ENCODE measurements at places on chromosomes 6 and 20.
A peak's percentile ranks its signal among the peaks of the same experiment; 100 is the strongest.

DNA sequence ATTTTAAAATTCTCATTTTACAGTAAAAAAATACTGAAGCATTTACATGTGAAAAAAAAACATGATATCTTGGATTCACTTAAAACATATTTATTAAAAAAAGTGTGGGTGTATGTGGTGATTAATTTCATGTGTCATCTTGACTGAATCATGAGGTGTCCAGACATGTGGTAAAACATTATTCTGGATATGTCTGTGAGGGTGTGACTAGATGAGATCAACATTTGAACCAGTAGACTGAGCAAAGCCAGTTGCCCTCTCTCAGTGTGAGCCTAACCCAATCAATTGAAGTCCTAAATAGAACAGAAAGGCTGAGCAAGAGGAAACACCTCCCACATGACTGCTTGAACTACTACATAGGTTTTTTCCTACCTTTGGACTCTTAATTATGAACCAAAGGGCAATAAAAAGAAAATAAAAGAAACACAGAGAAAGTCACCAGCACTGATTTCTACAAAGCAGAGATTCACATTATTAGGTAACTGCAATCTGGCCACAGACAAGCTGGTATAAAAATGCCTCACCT is 90.5 kb upstream of the VGLL2 start:
- H3K36me3 ChIP-seq, result no peaks in the 10 kb centered on the region
- no peak overlapping the region for H3K27ac ChIP-seq
- DNase-seq, result no peak
- no peaks in the 10 kb centered on the region for H3K4me1 ChIP-seq

DNA sequence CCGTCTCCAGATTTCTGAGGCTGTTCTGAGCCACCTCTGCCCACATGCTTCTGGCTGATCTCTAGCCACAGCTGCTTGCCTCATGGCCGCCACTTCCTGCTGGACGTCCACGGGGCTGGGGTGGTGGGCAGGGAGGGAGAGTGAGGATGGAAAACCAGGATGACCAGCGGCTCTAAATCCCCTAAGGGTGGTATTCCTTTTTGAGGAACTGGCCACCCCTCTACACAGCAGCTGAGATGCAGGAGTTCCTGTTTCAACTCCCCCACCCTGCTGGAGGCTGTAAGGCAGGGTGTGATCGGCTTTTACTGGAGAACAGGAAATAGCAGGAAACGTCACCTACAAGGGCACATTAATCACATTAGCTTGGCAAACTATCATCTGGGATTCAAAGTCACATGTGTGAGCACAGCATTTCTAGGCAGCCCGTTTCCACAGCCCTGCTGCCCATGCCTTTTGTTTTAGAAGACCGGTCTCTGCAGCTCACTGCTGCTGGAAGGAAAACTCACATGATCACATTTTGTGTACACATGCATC is 181.6 kb upstream of the ECI2 start:
- H3K27ac ChIP-seq, result peak overlapping the region; percentile 53
- H3K4me1 ChIP-seq, result peaks cover 26% of the 10 kb centered on the region

DNA sequence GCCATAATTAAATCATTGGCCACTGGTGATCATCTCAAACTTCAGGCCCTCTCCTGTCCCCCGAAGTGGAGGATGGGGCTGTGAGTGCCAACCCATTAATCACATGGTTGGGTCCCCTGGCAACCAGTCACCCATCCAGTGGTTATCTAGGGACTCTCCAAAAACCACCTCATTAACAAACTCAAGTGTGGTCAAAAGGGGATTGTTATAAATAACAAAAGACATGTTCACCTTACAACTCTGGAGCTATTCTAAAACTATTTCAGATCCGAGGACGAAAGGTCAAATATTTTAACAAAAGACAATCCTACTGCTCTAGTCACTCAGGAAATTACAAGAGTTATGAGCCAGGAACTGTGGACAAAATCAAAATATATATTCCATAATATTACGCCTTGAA is 95.5 kb upstream of the PRND start:
- H3K4me1 ChIP-seq, result peaks cover 9% of the 10 kb centered on the region
- no peak overlapping the region for H3K4me3 ChIP-seq
- H3K36me3 ChIP-seq, result no peaks in the 10 kb centered on the region
- no peak for DNase-seq
- no peaks in the 10 kb centered on the region for H3K27me3 ChIP-seq
- no peak overlapping the region for H3K27ac ChIP-seq

- H3K4me1 ChIP-seq, result no peaks in the 10 kb centered on the region
- H3K27me3 ChIP-seq, result no peaks in the 10 kb centered on the region
- no peak overlapping the region for H3K27ac ChIP-seq
- DNase-seq, result no peak
Measured at GRCh38 chr6:129105793-129106192, 222.9 kb downstream of the LAMA2 start.

DNA sequence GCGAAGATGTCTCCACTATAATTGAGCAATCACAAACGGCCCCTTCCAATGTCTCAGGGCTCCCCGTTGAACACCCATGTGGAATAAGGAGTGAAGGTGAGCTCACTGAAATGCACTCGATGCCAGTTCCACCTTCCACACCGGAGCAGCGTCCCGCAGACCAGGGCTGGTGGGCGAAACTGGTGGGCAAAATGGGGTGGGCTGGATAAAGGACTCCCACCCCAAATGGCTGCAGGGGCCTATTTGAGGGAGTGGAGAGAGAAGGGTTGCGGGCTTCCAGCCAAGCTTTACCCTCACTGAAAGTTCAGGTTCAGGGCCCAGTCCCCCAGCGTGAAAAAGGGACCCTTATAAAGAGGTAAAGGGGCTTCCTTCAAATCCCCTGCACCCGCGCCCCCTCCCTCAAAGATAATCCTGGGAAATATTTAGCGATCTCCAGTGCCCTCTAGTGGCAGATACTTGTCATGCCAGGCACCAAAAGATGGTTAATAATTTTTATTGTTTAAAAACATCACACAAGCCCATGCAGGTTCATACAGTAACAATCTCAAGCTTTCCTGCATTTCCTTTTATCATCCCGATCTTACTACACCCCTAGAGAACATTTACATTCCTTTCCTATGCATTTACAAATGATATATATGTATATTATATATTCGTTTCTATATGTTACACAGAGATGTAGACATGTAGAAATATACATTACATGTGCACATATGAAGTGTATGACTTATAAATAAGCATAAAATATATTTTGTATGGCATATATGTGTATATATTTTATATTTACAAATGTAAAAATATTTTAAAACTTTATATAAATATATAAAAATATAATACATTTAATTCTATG is 58.2 kb upstream of the NKX2-2 start:
- DNase-seq, result no peak
- H3K36me3 ChIP-seq, result no peaks in the 10 kb centered on the region
- H3K4me3 ChIP-seq, result no peak overlapping the region
- no peaks in the 10 kb centered on the region for H3K27me3 ChIP-seq
- H3K4me1 ChIP-seq, result no peaks in the 10 kb centered on the region

- peak; percentile 80 for DNase-seq
- peaks cover 5% of the 10 kb centered on the region for H3K36me3 ChIP-seq
- H3K4me1 ChIP-seq, result peaks cover 40% of the 10 kb centered on the region
- H3K27me3 ChIP-seq, result no peaks in the 10 kb centered on the region
- peak overlapping the region; percentile 88 for H3K27ac ChIP-seq
Measured at GRCh38 chr20:36574366-36575135, 1.2 kb downstream of the TGIF2 start.

DNA sequence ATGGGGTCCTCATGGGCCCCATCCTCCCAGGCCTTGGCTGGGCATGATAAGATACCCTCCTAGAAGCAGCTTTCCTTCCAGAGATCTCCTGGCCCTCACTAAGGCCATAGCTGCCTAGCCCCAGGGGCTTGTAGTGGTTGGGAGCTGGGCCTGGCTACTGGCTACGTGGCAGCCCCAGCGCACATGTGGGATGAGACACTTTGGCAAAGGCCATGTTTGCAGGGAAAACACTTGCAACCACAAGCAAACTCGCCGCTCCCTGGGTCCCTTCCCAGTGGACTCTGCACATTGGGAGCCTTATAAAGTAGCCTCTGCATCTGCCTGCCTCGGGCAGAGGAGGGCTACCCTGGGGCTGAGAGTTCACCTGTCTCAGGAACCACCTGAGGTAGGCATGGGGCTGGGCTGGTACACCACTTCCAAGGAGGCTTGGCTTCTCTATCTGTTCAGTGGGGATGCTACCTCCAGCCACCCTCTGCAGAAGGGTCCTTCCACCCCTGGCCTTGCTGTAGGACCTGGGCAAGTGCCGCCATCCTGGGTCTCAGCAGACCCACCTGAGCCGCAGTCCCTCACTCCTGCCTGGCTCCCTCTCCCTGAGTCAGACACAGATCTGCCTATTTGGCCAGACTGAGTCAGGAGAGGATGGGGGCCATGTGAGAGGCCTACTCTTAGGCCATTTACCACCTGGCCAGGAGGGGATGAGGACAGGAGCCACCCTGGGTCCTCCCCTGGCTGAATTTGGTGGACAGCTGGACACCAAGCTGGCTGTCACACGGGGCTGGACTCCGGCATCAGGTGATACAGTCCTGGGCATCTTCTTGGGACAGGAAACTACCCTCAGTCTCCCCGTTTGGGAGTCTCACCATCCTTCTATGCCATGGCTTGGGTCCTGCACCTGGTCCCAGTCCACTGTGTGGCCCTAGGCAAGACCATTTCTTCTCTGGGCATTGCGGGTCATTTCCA is at the start of gene BPIFB2:
TSS of gene BPIFB2 (plus strand) at position 329 of the 960 bp plus-strand sequence. CDS start 871 bp downstream, outside the sequence.
- no peaks in the 10 kb centered on the region for H3K4me1 ChIP-seq
- no peak for DNase-seq
- H3K4me3 ChIP-seq, result no peak within 1 kb of the TSS
- H3K36me3 ChIP-seq, result no peaks in the 10 kb centered on the region
- H3K27me3 ChIP-seq, result no peaks in the 10 kb centered on the region
- no peak within 1 kb of the TSS for H3K27ac ChIP-seq

DNA sequence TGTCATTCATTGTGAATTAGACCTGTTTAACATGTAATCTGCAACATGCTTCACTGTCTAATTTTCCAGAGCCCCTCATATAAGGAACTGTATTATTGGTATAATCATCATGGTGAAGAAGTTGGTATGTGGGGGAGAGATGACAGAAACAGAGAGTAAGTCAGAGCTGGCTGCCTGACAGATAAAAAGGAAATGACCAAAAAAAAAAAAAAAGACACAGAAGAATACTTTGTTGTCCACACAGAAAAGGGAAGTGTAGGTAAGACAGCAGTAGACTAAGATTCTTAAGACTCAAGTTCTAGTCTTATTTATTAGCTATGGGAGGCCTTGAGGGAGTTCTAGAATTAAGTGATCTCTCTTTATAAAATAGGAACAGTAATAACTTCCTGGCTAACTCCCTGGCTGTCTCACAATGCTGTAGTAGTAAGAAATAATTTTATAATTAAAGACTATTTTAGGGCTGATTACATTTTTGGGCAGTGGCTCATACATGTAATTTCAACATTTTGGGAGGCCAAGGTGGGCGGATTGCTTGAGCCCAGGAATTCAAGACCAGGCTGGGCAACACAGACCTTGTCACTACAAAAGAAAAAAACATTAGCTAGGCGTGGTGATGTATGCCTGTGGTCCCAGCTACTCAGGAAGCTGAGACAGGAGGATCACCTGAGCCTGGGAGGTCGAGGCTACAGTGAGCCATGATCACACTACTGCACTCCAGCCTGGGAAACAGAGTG is 102.5 kb downstream of the PRL start:
- no peaks in the 10 kb centered on the region for H3K4me1 ChIP-seq
- DNase-seq, result no peak
- no peak overlapping the region for H3K27ac ChIP-seq
- H3K4me3 ChIP-seq, result no peak overlapping the region
